ENCODE measurements at places on chromosomes 16 and 17. TPM values are rescaled to one million over a fixed set of nuclear protein-coding genes. Genes with fewer than 3 reads are reported as not detected.

The CHMP6 gene
- 32.8 TPM for total RNA-seq

The LGALS9B gene
- total RNA-seq = not detected

The EVPLL gene
- total RNA-seq = not detected

The C16orf54 gene
- total RNA-seq = 17.8 TPM

The HEXIM1 gene
- total RNA-seq = 48.0 TPM

The MYH3 gene
- 8.1 TPM for total RNA-seq

The KRTAP2-3 gene
- total RNA-seq = not detected

The ZPBP2 gene
- total RNA-seq = not detected

The VPS4A gene
- total RNA-seq = 37.7 TPM

The CCL17 gene
- 0.66 TPM for total RNA-seq

The KRTAP1-5 gene
- total RNA-seq = not detected

The ZC3H7A gene
- 58.3 TPM for total RNA-seq

The TTYH2 gene
- total RNA-seq = 8.1 TPM

The GPR142 gene
- total RNA-seq = 0.28 TPM

The PPP1R1B gene
- total RNA-seq = not detected

The MT1M gene
- not detected for total RNA-seq

The CACNG4 gene
- not detected for total RNA-seq

GRCh38 chr17:7862692-7863437 lies 5.1 kb downstream of the CYB5D1 start:
- peak; percentile 85 for DNase-seq

GRCh38 chr17:36931096-36931696 lies 6.1 kb upstream of the LHX1 start:
- DNase-seq = no peak

DNA sequence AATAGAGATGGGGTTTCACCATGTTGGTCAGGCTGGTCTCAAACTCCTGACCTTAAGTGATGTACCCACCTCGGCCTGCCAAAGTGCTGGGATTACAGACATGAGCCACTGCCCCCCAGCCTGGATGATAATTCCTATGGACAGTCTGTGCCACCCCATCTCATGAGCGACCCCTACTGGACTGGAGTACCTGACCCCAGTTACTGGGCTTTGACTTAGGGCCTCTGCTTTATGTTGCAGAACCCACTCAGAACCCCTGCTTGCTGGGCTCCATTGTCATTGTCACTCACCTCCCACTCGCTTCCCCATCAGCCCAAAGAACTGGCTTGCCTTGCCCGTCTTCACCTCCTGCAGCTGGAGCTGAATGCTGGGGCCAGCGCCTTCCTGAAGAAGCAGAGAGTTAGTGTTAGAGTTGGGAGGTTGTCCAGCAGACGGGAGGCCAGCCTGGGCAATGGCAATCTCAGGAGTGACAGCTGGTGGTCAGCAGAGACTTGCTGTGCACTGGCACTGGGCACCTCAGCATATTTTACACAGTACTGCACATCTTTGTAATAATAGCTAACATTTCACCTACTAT lies 4.0 kb downstream of the TAC4 start:
- DNase-seq = peak; percentile 71

DNA sequence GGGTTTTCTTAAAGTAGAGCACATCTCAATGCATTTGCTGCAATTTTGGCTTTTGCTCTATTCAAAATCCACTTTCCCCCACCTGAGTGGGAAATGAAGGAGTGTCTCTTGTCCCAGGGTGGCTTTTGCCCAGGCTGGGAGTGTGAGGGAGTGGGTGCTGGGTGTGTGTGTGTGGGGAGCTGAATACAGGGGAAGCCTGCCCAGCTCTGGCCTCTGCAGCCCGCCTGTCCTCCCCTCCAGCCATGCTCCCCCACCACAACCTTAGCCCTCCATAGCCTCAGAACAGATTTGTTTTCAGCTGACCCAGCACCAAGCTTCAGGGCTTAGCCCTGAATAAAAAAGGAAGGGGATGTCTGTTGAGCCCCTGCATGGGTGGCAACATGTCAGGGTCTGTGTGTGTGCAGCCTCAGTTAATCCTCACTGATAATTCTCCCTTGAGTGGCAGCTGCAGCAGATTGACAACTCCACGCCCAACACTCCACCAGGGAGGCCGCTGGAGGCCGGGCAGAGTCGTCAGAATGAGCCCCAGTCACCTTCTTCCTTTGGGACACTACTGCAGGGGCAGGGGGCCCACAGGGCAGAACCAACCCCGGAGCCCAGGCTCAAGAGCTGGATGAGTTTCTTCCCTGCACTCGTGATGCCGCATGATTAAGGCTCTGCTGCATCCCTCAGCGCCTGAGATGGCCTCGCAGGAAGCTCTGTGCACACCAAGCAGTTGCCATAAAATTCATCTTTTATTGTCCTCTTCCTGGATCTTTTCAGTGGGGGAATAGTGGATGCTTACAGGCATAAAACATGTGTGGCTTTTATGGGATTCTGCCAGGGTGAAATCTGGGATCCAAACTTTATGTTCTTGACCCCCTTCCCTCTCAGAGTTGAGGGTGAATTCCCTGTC lies 55.0 kb downstream of the SPACA3 start:
- DNase-seq = no peak

DNA sequence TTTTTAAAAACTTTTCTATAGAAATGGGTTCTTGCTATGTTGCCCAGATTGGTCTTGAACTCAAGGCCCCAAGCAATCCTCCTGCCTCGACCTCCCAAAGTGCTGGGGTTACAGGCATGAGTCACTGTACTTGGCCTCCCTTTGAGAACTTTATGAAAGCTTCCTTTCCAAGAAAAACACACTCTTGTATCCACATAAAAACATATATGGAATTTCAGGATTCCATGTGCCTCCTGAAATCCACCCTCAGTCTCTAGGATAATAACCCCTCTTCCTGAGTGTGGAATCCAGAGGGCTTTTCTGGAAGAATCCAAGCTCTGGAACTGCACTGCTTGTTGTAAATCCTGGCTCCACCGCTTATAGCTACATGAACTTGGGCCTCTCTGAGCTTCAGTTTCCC lies 53.2 kb upstream of the MRTFB start:
- no peak for DNase-seq

DNA sequence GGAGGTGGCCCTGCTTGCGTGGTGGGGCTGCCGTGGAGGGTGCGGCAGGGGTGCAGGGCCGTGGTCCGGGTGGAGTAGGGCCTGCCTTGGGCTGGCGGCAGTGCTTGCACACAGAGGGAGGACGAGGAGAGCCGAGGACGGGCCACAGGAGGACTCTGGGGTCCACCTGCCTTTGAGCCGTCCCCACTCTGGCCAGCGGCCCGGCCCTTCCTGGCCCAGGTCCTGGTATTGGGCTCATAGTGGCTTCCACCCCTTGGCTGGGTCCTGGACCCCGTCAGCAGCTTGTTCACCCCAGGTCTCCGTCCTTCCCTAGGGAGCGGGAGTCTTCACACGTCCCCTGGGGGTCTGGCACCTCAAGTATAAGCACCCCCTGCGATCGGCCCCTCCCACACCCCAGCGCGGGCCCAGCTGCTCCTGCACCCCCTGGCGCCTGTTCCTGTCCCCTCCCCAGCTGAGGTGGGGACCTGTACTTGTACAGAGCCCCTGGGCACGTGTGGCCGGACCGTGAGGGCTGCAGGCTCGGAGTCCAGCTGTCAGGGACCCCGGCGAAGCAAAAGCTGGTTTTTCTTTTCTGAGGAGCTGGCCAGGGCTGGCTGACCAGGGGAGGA lies 40.1 kb downstream of the SOX8 start:
- DNase-seq = no peak

DNA sequence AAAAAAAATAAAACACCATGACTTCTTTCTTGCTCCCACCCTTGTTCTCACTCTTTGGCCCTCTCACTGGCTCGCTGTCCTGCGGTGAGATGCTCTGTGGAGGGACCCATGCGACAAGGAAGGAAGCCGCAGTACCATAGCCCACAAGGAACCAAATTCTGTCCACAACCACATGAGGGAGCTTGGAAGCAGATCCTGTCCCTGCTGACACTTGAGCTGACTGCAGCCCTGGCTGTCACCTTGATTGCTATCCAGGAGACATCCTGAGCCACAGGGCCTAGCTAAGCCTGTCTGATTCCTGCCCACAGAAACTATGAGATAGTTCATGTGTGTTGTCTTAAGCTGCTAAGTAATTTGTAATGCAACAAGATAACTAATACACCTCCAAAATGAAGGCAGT lies 4.8 kb upstream of the MT2A start:
- DNase-seq = peak; percentile 73

DNA sequence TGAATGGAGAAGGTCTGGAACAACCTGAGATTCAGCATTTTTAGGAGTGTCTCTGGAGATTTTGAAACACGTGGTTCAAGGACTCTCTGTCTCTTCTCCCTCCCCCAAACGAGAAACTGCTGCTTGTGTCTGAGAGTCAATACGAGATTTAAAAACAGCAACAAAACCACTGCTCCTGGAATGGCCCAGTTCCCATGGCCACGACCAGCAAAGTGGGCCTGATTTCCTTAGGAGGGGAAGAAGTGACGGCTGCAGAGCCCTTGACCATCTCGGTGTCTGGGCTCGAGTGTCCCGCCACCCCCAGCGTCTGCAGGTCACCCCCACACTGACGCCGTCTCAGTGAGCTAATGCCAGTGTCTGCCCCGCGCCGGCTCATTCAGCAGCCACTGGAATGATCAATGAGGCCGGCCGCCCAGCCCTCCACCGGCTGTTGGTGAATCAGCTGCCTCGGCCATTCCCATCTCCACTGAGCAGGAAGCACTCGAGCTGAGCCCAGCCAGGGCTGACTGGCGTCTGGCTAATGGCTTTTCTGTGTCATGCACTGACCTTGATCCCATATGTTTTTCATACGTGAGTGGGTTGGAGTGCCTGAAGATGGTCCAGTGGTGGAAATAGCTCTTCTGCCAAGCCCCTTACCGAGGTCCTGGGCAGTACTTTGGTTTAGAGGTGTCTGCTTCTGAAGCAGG lies 151.8 kb downstream of the PITPNC1 start:
- DNase-seq = no peak

- DNase-seq = no peak
These were observed 56.4 kb downstream of the ABR start for GRCh38 chr17:1123393-1123831.

DNA sequence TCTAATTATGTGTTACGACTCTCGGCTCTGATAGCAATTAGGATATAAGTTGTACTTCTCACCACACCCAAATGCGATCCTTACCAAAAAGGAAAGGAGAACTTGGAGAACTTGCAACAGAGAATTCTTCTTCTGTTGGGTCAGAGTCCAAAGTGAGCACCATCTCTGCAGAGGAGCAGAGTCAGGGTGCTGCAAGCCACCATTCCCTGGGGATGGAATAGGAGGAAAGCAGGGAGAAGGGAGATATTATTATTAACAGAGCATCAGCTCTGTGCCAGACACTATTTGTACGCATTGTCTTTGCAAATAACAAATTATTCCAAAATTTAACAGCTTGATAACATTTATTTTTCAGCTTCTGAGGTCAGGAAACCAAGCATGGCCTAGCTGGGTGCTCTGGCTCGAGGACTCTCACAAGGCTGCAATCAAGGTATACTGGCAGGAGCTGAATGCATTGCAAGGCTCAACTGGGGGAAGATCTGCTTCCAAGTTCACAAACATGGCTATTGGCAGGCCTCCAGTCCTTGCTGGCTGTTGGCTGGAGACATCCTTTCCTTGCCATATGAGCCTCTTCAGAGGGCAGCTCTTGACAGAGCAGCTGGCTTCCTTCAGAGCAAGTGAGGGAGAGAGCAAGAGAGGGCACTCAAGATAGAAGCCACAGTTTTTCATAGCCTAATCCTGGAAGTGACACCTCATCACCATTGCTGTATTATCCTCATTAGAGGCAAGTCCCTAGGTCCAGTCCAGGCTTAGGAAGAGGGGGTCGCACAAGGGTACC lies 296.2 kb upstream of the CDH5 start:
- no peak for DNase-seq

DNA sequence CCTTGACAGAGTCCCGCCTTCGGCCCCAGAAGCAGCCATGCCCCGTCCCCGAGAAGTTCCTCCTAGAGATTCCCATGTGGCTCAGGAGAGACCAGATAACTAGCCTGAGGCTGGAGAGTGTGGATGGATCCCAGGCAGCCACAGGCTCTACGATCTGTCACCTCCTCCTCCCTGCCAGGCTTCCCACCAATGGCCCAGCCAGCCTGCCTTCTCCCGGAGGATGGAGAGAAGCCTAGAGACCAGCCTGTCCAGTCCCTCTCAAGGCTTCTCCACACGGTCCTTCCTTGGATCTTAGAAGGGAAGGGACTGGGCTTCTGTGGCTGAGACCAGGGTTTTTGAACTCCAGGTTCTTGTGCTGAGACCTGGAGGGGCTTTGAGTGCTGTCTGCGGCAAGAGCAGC lies 1.6 kb upstream of the SMTNL2 start:
- no peak for DNase-seq

GRCh38 chr17:81399481-81400153 lies 4.4 kb downstream of the BAHCC1 start:
- DNase-seq = peak; percentile 74

DNA sequence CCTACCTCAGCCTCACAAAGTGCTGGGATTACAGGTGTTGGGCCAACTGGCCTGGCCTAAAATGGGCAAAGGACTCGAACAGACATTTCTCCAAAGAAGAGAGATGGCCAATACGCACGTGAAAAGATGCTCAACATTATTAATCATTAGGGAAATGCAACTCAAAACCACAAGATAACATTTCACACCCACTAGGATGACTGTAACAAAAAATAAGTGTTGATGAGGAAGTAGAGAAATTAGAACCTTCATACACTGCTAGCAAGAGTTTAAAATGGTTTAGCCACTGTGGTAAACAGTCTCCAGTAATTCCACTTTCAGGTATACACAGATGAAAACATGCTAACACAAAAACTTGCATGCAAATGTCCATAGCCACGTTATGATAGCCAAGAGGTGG lies 5.7 kb downstream of the TMED6 start:
- no peak for DNase-seq

GRCh38 chr17:73422121-73422520 lies 110.3 kb upstream of the CDC42EP4 start:
- DNase-seq = no peak

DNA sequence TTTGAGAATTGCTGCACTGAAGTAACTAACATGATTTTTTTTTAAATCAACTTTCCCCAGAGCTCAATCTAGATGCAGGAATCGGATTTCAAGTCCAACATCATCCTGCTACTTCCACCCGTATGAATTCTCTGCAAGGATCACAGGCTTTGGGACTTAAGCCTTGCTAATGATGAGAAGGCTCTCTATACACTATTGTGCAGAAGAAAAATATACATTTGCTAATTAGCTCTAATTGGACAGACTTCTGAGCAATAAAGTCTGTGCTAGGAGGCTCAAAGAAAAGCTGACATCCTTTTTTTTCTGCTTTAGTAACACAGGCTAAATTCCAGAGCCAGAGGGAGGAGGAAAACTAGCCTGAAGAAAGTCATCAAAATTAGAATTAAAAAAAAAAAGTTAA lies 433.6 kb downstream of the PMP22 start:
- DNase-seq = no peak

DNA sequence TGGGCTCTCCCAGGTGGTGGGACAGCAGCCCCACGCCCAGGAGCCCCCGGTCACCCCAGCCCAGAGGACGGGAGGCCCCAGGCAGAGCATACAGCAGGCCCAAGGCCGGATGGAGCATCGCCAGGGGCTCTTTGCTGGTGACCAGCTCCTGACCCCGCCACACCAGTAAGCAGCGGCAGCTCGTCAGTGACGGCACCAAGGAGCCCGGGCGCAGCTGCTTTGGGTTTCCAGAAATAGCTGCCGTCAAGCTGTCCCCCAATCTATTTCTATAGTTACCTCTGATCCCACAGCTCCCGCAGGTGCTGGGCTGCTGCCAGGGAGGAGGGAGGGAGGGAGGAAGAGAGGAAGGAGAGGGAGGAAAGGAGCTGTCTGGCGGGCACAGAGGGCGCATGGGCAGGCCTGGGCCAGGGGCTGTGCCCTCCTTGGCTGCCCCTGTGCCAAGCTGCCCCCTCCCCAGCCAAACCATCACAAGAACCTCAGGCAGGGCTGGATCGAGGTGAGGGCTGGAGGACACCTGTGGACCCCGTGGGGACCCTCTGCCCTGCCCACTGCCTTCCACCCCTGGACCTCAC lies 10.8 kb upstream of the RASD1 start:
- DNase-seq = no peak
